NCI-H345 (cell line): ENCODE measurements at places on chromosomes 3 and 15.

GRCh38 chr3:41026394-41027177 is 172.7 kb upstream of the CTNNB1 start:
- no peak for DNase-seq

DNA sequence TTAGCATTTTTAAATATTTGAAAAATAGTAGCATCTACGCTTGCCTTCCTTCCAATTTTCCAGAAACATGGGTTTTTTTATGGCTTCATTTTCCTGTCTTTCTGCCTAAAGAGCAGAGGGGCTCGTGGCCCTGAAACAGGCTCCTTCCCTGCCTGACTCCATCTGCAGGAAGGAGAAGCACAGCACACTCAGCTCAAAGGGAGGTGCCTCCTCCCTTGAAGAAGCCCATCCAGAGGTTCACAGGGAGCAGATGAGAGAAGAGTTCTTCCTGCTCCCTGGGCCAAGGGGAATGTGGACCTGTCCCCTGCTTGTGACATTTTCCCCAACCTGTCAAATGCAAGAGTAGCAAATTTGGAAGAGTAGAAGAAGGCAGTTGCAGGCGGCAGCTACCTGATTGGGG is 55.8 kb downstream of the BBX start:
- no peak for DNase-seq

GRCh38 chr15:48472756-48473155 is 141.5 kb downstream of the DUT start:
- no peak for DNase-seq

GRCh38 chr3:10936686-10937085 is 55.9 kb upstream of the SLC6A1 start:
- no peak for DNase-seq

- DNase-seq = no peak
Measured at GRCh38 chr3:10768708-10769394, 47.2 kb upstream of the SLC6A11 start.

DNA sequence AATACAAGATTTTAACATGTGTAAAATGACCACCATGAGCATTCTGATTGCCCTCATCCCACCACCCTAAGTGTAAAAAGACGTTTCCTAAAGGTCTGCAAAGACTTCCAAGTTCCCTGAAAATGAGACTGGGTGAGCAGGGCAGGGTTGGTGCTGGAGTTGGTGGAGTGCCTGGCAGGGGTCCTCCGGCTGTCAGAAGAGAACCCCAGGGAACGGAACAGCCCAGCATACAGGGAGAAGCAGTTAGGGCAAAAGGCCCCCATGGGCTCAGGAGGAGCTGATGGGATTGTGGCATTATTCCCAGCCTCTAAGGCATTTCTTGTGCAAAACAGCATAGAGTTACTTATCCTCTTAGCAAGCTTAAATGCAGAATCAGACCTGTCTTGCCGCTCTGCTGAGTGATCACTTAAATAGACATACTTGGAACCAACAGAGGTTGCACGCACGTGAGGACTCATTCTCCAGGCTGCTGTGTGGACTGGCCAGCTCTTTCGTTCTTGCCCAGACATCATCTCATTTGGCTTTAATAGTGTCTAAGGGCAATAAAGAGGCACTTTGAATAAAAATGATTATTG is 36.0 kb downstream of the XYLB start:
- no peak for DNase-seq

DNA sequence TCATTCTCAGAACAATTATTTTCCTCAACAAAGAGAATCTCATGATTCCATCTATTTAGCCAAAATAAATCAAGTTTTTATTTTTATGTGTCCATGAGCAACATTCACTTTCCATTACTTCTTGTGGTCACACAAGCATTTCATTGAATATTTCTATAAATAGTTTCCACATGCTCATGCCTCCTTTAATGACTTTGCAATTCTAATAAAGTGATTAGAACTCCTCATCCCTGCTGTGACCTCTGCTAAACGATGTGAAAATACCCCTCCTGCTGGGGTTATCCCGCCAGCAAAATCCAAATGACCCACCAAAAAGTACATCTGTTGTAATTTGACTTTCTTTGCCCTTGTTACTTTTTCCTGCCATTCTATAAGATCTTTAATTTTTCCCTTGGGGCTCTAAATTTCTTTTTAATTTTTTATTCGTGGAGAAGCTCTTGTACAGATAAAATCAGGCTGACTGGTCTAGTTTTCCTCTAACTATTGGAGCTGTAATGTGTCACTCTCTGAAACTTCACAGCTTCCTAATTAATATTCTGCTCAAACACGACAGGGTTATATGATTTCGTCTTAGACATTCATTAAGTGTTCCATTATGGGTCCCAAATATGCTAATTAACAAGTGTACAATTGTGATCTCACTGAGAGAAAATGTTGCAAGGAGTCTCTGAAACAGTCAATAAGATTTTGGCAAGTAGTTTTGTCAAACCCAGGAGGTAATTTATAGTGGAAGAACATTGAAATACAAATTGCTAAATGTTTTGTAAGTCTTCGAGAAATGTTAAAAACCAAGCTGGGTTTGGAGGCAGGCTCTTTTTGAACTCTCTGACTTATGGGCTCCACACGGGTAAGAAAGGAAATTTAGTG is 533.1 kb upstream of the NAALADL2 start:
- DNase-seq = no peak

DNA sequence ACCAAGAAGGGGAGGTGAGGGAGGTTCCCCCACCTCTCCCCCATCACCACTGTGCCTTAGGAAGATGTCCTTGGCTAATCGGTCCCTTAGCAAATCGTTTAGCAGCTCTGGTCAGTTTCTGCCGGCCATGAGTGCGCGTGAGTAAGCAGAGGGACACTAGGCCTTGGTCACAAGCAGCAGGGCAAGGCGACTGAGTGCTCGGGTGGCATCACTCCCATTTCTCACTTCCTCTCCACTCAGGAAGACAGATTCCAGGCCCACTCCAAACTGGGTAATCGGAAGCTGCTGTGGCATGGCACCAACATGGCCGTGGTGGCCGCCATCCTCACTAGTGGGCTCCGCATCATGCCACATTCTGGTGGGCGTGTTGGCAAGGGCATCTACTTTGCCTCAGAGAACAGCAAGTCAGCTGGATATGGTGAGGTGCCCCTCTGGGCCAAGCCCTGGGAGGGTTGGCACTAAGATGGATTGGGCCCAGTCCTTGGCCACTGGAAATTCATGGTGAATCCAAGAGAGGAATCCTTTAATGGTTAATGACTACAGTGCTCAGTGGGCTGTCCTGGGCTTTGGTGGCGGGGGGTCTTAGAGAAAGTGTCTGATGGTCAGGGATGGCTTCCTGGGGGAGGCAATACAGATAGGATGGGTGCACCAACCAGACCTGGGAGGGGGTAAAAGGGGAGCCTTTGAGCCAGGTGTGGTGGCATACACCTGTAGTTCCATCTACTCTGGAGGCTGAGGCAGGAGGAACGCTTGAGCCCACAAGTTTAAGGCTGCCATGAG is 4.0 kb downstream of the PARP3 start:
- DNase-seq = no peak

DNA sequence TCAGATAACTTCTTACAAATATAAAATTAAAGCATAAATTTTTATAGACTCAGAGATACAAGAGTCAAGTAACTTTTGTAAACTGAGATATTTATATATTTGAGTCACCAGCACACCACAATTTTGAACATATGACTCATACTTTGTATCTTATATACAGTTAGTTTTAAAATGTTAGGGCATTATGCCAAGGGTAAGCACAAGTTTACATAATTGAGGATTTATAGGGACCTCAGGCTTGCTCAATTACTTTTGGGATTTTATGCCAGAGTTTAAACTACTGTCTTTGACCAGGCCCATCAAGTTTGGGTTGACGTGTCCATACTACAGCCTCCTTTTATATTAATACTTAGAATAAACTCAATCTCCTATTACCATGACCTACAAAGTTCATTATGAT is 7.4 kb upstream of the FGF7 start:
- no peak for DNase-seq

- no peak for DNase-seq
Measured at GRCh38 chr15:100520132-100520921, 8.4 kb downstream of the CERS3 start.

DNA sequence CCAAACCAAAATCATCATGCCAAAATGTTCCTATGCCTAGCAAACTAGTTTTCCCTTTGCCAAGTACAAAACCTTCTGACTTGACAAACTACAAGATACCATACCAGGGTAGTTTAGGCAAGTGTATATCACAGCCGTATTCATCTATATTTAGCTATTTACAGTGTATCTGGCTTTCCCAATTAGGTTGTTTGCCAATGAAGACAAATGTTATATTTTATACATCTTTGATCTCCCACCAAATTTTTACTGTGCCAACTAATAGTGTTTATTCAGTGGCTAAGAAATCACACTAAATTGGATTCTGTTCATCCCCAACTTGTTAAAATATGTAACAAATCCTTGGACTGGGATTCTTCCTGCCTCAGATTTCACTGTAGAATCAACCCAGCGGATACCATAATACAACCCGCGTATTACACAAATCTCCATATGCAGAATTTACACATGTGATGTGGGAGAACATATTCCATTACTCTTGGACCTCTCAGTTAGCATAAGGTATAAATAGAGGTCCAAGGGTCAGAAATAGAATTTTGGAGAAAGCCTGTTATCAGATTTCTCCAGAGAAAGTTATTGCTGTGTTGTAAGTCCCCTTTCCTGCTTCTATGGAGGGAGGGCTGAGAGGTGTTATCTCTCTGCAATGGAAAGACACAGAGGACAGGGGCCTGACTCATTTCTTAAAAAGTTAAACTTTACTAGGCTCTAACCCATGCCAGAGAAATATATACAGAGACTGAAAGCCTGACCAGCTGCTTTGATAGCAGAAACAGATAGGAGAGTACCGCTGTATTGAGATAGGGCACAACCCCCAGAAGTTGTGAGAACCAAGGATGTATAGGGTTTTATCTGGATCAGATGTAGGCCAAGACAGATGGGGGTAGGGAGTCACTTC is 467.0 kb downstream of the FGF12 start:
- DNase-seq = no peak

GRCh38 chr15:69987492-69988489 is 109.9 kb downstream of the TLE3 start:
- no peak for DNase-seq

- no peak for DNase-seq
Measured at GRCh38 chr3:52912885-52913731, 15.8 kb upstream of the STIMATE start.

DNA sequence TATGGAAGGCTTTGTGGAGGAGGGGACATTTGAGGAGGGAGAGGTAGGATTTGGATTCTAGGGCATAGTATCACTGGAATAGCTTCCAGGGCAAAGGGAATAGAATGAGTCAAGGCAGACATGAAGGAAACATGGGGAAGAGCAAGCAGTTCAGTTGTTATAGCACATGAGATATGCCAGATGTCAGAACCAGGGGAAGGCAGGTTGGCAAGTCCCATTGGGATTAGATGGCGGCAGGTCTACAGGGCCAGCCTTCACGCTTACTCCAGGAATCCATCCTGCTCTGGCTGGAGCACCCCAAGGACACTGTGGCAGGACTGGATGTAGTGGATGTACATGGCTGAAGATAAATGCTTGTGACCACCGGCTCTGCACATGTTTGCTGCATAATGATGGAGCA is 120.4 kb upstream of the ST8SIA2 start:
- no peak for DNase-seq

- DNase-seq = no peak
Measured at GRCh38 chr3:69420781-69421520, 35.1 kb upstream of the FRMD4B start.

DNA sequence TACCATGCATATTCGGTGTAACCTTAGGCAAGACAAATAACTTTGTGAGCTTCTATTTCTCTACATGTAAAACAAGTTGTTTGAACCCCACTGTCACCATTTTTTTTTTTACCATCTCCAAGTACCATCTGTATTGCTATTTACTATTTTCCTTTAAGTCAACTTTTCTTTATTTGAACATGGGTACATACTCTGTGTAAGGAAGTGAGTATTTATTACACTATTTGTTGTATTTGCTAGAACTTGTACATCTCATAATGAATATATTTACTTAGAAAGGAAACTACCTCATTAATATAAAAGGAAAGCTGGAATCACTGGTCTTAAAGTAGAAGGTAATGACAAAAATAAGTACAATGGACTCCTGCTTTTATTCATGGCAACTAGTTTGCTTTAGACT is 69.9 kb downstream of the WNT5A start:
- DNase-seq = no peak

- DNase-seq = no peak
Measured at GRCh38 chr3:42556089-42556632, 25.6 kb downstream of the SEC22C start.

- no peak for DNase-seq
Measured at GRCh38 chr3:195918176-195918575, 9.8 kb upstream of the TNK2 start.

DNA sequence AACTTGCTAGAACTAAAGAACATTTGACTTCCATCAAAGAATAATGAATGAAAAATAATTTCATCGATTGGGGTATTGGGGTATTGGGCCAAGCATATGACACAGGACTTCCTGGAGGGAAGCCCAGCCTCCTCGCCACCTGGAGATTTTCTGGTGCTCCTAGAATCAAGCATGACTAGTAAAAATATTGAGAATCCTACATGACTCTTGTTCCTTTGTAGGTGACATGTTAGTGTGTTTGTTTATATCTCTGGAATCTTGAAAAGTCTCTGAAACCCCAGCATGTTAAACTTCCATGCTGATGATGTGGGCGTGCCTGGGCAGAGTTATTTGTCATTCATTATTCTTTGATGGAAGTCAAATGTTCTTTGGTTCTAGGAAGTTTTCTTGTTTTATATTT is 90.1 kb upstream of the EPHB3 start:
- DNase-seq = no peak

DNA sequence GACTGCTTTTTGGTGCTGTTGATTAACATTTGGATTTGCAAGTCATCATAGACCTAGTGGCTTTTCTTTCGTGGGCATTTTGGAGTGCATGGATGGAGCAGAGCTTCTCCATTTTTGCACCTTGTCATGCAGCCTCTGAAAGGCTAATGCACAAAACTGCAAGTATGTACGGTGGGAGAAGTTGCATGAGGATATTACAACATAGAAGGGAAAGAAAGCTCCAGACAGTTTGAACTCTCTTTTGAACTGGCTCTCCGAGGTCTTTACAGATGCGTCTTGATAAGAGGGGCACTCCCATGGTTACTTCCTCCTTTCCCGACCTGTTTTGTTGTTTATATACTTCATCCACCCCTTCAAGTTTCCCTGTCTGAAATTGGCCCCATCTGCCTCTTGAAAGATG is 147.1 kb upstream of the GBE1 start:
- no peak for DNase-seq

DNA sequence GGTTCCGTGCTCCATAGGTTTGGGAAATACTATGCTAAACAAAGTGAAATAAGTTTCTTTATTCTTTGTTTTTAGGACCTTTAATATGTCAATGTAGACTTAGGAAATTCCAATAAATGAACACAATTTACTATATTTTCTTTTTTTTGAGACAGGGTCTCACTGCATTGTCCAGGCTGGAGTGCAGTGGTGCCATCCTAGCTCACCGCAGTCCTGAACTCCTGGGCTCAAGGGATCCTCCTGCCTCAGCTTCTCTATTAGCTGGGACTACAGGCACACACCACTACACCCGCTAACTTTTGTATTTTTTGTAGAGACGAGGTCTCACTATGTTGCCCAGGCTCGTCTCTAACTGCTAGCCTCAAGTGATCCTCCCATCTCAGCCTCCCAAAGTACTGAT is 12.4 kb upstream of the HOMER2 start:
- DNase-seq = no peak

GRCh38 chr3:55488398-55489055 is 1.4 kb upstream of the WNT5A start:
- DNase-seq = no peak
